ENCODE measurements at places on chromosomes 12 and 14.

DNA sequence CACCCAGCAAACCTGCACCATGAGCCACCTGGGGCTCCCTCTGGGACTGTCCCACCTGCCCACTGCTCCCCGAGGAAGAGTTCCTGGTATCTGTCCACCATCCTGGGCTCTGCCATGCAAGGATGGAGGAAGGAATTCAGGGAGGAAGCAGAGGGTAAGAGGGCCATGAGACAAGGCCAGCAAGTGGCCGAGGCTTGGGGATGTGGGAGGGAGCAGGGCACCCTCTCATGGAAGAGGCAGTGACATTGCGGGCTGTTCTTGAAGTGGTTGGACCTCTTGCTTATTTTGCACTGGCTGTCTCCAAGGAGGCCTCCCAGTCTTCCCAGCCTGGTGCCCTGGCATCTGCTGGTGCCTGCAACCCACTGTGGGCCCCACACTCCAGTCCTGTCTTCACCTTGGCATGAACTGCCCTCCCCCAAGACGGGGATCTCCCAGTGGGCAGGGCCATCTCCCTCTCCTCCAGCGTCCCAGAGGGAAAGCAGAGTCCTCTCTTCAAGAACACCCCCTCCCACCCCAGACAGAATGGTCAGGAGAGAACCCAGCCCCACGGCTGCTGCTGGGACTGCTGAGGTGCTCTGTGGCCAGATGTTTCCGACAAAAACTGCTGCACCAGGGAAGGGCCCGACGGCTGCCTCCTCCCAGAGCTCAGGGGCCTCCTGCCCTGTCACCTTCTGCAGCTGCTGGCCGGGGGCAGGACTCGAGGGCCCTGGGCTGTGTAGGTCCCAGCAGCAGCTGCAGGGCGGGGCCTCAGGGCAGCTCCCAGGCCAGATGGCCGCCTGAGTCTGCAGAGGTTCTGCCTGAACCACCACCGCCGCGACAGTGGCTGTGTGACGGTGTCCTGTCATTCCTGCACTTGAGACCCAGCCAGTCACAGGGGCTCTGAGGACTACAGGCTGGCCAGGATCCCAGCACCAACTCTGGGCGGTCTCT lies 1.8 kb upstream of the AKT1 start:
- DNase-seq = peak; percentile 61

DNA sequence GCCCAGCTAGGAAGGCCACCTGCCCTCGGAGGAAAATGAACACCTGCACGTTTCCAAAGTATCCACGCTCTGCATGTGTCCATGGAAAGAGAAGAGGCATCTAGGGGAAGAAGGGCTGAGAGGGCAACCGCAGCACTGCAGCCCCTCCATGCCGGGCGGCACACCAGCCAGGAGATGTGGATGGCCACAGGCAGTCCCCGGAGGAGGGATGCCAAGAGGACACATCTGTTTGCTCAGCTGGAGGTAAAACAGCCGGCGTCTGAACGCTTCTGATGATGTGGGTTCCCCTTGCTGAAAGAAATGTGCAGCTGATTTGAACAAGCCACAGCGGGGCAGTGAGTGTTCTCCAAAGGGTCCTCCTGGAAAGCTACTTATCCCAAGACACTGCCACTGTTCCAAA lies 34.0 kb downstream of the CHGA start:
- no peak for DNase-seq

DNA sequence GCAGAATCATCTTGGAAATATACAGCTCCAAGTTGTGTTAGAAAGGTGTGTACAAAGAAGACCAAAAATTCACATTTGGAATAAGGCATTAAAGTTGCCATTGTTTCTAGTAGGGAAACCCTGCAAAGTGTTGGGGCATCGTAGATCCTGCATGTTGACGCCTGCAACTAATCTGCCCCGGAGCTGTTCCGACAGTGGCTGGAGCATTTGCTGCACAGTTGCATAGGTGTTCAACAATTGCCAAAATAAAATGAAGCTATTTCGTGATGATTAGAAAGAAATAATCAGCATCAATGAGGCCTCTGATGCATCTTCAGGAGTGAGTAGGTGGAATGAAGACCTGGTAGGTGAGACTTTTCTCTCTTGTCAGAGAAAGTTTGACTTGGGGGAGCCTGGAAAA lies 47.3 kb downstream of the DAD1 start:
- DNase-seq = no peak

DNA sequence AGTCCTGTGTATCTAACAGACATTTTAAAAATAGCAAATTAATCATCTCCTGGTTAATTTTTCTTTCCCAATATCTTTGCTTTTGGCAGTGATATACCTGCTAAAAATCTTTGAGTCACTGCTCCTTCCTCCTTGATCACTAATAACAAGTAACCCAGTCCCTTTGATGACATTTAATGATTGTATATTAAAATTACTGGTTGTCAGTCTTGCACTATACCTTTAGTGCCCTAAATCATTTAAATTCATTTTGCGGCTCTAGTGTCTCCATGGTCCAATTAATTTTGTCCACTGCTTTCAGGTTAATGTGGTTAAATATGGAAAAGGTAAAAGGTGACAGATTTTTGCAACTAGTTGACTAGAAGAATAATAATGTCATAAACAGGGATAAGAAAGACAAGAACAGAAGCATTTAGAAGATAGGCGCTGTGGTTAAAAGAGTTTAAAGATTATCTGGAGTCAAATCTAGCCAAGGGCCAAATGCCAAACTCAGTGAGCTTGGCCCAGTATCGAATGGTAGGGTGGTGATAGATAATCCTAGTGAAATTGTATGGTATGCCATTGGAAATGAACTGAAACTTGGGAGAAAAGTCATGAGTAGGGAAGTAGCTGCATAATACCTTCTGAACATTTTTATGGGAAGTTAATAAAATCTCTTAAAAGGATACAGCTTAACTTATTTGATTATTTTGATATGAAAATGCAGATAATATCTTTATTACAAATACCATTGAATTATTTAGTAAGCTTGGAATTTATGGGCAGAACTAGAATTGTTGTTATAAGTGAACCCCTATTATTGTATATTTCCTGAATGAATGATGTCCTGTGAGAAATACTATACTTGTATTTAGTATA lies 115.0 kb downstream of the PCNX1 start:
- DNase-seq = no peak

GRCh38 chr14:57559576-57559975 lies 65.9 kb upstream of the CCDC198 start:
- peak; percentile 23 for DNase-seq

DNA sequence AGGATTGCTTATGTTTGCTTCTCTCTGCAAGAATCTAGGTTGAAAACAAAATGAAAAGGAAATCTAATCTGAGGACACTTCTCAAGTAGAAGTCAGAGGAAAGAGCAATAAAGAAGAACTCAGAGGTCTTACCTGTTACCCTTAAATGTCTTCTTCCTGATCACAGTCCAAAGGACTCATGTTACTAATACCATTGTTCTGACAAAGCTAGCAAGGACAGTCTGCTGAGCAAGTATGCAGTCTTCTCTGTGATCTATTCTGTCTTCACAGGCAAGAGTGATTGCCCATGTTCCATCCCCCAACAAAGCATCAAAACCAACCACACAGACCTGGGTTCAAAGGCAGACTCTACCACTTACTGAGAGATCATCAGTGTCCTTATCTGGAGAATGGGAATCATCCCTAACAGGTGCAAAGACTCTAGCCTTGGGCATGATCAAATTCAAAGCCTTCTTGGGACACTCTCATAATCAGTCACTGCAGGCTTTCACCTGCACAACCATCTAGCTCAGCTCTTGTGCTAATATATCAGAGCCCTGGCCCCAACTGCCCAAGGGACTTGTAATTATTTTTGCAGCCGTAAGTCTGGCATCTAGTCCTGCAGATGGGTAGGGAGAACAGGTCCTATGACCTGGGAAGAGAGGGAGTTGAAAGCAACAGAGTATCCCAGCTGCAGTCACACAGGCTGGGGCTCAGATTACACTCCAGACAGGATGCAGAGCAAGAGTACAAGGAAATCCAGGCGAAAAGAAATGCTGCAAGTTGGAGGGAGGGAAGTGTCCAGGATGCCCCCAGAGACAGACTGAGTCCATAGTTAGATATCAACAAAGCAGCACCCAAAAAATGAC lies 97.9 kb upstream of the NUDT4 start:
- no peak for DNase-seq

- no peak for DNase-seq
Measured at GRCh38 chr14:72726444-72726843, 167.5 kb downstream of the DPF3 start.

- DNase-seq = peak; percentile 65
Measured at GRCh38 chr12:102096855-102097254, 23.1 kb downstream of the NUP37 start.

GRCh38 chr12:100539202-100539601 lies 34.3 kb upstream of the GAS2L3 start:
- no peak for DNase-seq

DNA sequence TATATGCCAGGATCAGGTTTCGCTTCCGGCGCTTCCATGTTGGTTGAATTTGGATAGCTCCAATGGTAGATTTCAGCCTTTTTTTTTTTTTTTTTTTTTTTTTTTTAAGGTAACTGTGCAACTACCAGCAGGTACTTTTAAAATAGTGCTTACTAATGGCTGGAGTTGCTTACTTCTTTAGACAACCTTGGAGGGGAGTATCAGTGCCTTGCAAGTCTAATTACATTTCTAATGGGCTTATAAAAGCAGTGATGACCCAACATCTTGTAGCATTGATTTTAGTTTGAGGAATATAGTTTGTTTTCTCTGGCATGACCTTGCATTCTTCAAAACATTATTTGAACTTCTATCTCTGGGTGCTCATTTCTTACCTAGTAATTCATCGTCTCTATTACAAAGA lies 1.1 kb downstream of the EIF4B start:
- DNase-seq = no peak

- no peak for DNase-seq
Measured at GRCh38 chr14:50892255-50892654, 20.4 kb downstream of the ABHD12B start.

GRCh38 chr12:40632933-40633332 lies 59.3 kb upstream of the CNTN1 start:
- no peak for DNase-seq

DNA sequence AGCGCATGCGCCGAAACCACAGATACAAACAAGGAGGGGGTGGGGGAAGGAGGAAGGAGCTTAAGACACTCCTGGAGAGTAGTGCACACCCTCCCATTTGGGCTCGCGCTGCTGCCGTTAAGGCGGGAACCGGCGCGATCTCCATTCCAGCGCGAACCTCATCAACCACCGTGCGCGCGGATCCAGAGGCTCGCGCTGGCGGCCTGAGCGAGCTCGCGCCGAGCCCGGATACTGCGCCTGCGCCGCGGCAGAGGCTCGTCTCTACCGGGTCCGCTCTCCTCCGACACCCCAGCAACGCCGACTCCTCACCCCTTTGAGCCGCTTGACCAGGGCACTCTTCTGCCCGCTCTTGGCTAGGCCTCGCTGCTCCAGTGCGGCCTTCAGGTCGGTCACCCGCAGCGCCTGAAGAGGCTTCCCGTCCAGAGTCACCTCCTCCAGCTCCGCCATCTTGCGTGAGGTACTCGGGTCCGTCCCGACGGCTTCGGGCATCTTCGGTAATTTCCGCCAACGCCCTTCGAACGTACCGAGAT lies at the start of gene ACIN1:
Gene ACIN1 (minus strand): TSS at position 471 of the 530 bp plus-strand sequence. CDS start 24 bp downstream, at position 447.
- DNase-seq = peak; percentile 90

DNA sequence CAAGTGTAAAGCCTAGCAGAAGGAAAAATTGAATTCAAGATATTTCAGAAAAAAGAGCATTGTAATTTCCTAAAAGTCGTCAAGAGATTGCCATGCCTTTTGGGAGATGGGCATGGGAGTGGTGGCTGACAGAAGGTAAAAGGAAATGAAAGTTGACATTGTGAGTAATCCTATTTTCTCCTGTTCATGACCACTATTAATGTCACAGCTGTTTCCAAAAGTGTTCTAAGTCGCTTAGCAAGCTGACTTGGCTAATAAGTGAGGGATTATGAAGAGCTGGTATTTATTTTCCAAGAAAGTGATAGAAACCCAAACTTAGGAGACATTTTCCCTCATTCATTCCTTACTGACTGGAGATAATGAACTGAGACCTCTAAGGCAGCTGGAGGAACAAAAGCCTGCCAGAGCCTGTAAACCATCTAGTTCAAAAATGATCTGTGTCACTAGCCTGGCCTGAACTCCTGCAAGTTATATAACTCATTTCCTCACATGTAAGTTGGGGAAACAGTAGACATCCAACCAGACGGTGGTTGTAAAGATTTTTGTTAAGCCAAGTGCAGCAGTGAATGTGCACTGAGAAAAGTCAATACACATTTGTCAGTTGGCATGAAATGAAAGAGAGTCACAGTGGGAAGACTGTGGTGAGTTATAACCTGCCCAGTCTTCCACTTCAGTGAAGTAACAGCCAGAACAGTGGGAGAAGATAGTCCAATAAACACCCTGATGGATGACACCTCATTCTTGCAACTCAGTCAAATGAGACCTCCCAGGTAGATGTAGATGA lies 75.8 kb downstream of the DIO2 start:
- no peak for DNase-seq

DNA sequence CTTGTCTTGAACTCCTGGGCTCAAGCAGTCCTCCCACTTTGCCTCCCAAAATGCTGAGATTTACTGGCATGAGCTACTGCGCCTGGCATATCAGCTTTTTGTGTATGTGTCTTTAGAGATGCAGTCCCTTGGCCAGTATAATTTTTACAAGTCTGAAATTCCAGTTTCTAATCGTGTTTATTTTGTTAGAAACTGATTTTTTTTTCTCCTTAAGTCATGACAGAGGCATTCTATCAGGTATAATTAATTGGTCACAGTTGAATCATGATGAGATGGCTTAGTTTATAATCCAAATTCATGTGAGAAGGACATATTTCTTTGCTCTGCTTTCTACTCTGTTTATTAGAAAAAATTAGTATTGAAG lies 98.9 kb downstream of the PCNX1 start:
- DNase-seq = no peak

DNA sequence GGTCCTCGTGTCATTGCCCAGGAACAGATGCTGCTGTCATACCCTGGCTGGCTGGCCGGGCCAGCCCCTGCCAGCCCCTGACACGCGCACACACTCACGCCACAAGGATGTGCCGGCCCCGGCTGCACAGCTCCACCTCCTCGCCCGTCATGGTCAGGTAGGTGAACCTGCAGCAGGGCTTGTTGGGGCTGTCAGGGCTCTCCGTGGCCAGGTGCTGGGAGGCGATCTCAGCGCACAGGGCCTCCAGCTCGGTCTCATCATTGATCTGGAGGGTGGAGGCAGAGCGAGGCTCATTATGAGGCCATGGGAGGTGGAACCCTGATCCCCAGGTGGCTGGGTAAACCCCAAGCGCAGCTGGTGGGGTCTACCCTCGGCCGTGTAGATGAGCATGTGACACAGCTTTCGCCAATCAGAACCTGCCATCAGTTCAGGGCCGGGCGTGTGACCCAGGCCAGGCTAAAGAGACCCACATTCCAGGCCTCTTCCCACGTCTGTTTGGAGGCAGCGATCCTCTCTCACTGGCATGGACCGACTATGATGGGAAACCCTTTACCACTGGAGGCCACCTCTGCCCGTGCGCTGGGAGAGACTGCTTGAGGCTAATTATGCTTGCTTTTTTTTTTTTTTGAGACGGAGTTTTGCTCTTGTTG lies 38.8 kb downstream of the TRAFD1 start:
- DNase-seq = no peak

GRCh38 chr14:72876710-72877063 lies 17.2 kb downstream of the DPF3 start:
- no peak for DNase-seq

- DNase-seq = peak; percentile 18
Measured at GRCh38 chr14:69845787-69846186, 33.4 kb upstream of the SMOC1 start.

GRCh38 chr12:75432924-75433323 lies 42.0 kb downstream of the GLIPR1L2 start:
- no peak for DNase-seq

All from cerebellar cortex (tissue), 1 donor.